ENCODE measurements at places on chromosomes 5 and 9. TPM values are rescaled to one million over a fixed set of nuclear protein-coding genes. Genes with fewer than 3 reads are reported as not detected.

Gene OBP2B
- total RNA-seq: not detected

Gene ABO
- not detected for total RNA-seq

Gene SLC22A4
- total RNA-seq: 5.5 TPM

Gene TRAF1
- 2.5 TPM for total RNA-seq

Gene PHF24
- total RNA-seq: 0.39 TPM

Gene PCDHGC3
- total RNA-seq: 5.1 TPM

Gene ARHGEF37
- 1.9 TPM for total RNA-seq

Gene PCDH12
- not detected for total RNA-seq

Gene CATSPER3
- total RNA-seq: 0.41 TPM

Gene CCL21
- total RNA-seq: not detected

Gene GLRA1
- not detected for total RNA-seq

Gene CDH18
- not detected for total RNA-seq
